ENCODE measurements at places on chromosomes 7 and 10.

- no peak for DNase-seq
Observed at GRCh38 chr7:45595809-45596664, 21.9 kb downstream of the ADCY1 start.

GRCh38 chr10:123634221-123634620 lies 31.9 kb upstream of the GPR26 start:
- no peak for DNase-seq

- DNase-seq: no peak
Observed at GRCh38 chr10:128400564-128400963, 274.3 kb upstream of the MKI67 start.

- DNase-seq: no peak
Observed at GRCh38 chr7:45606931-45607330, 32.8 kb downstream of the ADCY1 start.

- DNase-seq: no peak
Observed at GRCh38 chr10:86779220-86780017, 23.0 kb downstream of the BMPR1A start.

DNA sequence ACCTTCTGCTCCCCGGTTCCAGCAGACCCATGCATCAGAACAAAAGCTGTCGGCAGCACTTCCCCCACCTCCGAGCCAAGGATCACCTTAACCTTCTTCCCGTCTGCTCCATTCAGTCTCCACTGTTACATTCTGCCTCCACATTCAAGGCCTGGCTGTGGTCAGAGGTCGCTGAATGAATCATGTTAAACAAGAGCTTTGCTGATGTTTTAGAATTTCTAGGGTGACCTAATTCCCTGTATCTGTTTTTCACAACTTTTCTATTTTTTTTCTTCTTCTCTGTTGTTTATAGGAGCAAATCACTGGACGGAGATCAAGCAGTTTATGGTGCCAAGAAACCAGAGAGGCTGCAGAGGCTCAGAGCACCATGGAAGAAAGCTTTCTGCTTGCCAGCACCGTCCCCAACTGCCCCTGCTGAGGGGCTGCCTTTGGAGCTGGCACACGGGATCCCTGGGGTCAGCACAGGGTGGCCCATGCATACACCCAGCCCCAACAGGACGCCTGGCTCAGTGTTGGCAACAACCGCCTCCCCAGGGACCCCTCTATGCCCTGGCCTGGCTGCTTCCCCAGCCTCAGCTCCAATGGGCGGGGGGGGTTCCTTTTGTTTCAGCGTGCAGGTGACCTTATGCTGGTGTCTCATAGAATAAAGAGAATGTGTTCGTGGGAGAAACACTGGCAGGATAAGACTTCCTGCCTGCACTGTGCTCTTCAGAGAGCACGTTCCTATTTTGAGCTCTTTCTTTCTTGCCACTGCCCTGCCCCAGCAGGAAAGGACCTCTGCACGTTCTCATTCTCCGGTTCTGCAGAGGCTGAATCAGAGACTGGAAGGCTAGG lies 182.7 kb upstream of the LYZL2 start:
- no peak for DNase-seq

- no peak for DNase-seq
Observed at GRCh38 chr10:1420661-1421362, 316.5 kb downstream of the ADARB2 start.
